Testis (tissue), 5 donors: ENCODE measurements at places on chromosomes 5 and 9. TPM values are rescaled to one million over a fixed set of nuclear protein-coding genes. Genes with fewer than 3 reads are reported as not detected.

Gene IRX2
- 2.8 TPM for polyA plus RNA-seq

DNA sequence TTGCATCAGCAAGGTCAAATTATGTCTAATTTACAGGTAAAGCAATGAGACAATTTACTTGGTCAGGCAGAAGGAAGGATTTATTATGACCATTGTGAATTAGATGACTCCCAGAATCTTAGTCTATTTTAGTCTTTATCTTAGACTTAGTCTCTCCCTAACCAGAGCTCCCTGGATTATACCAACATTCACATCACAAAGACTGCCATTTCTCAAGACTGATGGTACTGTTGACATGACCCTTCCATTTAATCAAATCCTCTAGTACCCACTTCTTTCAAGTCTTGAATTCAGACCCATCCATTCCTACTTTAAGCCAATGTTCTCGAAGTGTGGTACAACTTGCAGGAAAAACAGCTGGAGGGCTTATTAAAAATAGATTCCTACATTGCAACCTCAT is 257.0 kb downstream of the EFNA5 start:
- DNase-seq = no peak

DNA sequence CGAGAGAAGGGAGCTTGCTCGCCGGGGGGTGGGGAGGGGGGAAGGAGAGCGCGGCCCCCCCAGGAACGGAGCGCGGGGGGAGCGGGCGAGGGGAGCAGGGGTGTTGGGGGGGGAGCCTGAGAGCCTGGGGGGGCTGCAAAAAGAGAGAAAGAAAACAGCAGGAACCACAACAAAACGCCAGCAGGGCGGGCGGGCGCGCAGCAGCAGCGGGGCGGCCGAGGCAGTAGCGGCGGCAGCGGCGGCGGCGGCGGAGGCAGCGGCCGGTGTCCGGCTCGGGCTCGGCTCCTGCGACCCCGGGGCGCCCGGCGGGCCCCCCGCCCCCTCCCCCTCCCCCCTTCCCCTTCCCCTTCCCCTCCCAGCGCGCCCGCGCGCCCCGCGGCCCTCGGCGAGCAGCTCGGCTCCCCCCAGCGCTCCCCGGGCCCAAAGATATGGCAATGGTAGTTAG is 1.6 kb downstream of the NR2F1 start:
- DNase-seq = no peak

DNA sequence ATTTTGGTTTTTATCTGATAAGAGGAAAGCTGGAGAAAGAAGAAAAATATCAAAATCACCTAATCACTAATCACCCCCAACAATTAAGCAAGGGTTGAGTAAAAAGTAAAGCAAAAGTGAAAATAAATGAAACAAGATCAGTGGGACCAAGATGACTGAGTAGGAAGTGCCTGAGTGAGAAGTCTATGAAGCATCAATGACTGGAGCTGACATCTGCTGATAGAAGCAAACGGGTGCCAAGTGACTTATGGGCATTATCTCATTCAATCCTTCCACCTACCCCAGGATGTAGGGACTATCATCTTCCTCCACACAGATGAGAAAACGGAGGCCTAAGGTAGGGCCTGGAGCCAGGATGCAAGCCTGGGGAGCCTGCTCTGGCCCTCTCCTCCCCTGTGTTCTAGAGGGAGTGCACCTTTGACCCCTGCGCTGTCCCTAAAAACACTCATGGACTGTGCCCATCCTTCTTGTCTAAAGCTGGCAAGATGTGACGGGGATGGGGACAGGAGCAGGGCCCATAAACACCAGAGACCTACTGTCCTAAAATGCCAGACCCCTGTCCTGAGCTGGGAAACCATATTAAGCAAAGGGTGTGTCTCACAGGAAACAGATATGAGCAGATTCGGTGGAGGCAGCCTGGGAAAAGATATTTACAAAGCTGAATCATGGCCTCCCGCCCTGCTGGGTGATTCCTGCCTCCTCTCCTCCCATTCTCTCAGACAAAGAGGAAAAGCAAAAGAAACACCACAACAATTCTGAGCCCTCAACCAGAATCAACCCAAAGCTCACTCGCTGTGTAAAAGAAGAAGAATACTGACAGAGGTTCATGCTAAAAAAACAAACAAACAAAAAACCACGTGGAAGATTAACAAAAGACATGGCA is 116.0 kb downstream of the AUH start:
- DNase-seq = no peak

DNA sequence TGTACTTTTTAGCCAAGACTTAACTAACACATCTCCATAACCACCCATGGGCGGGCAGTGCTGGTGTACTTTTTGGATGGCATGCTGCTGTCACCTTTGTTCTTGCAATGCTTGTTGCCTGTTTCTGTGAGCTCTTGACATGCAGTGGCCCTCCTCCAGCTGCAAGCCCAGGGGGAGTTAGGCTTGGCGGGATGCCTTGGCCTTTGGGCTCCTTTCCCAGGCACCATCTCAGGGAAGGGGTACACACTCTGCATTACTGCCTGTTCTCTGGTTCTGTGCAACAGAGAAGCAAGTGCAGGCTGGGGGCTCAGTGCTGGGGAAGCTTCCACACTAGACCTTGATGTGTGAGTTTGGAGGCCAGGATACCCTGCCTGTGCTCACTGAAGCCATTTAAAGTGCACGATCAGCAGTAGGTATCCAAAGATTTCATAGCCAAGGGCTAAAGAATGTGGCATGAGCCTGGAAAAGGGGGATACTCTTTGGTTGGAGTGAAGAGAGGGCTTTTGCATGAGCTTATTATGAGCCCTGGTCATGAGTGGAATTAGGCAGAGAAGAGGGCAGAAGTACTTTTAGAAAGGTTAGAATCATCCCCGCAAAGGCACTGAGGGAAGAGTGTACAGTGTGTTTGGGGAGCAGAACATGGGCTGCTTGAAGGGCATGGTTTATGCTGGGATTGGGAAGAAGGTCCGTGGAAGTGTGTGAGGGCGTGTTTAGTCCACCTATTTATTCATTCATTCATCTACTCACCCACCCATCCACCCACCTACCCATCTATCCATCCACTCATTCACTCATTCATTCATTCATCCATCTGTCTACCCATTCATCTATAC is 22.5 kb downstream of the PSAT1 start:
- no peak for DNase-seq

- no peak for DNase-seq
These were observed 13.9 kb downstream of the REXO4 start for GRCh38 chr9:133403766-133404453.

- DNase-seq = no peak
These were observed 77.9 kb downstream of the SLIT3 start for GRCh38 chr5:169222934-169223594.

DNA sequence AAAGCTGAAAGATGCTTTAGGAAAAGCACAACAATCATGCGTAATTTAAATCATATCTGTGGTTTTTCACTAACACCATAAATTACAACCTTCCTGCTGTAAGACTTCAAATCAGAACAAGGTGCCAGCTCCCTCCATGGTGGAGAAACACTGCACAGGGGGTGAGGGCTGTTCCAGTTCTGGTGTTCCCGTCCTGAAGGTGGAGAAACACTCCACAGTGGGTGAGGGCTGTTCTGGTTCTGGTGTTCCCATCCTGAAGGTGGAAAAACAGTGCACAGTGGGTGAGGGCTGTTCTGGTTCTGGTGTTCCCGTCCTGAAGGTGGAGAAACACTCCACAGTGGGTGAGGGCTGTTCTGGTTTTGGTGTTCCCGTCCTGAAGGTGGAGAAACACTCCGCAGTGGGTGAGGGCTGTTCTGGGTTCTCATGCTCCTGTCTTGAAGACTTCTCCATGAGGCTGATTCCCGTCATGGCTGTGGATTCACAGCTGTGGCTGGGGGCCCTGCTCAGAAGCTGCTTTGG is 12.9 kb downstream of the PLEKHG4B start:
- DNase-seq = no peak

DNA sequence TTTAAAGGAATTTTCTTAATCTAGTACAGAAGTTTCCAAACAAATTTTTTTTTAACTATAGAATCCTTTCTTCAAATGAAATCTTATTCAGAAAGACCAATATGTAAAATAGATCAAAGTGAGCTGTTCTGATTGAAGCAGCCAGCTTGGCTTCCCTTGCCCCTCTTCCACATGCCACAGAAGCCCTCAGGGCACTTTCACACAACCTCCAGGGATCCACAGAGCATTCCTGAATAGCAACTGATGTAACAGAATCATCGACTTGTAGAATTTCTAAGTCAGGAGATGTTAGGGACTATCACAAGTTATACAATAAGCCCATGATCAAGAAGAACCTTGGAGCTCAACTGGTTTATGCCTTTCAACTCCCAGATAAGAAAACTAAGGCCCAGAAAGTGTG is 427.8 kb upstream of the C9orf72 start:
- DNase-seq = no peak

GRCh38 chr5:107919969-107920368 is 249.2 kb upstream of the EFNA5 start:
- no peak for DNase-seq

- no peak for DNase-seq
These were observed 276.6 kb upstream of the MVB12B start for GRCh38 chr9:126049896-126050604.

- DNase-seq = no peak
These were observed 98.7 kb downstream of the RAPGEF6 start for GRCh38 chr5:131536211-131536826.

GRCh38 chr5:150486402-150487198 is 21.3 kb upstream of the NDST1 start:
- peak; percentile 74 for DNase-seq

GRCh38 chr5:171495122-171495700 is 75.8 kb downstream of the FGF18 start:
- no peak for DNase-seq
